ENCODE measurements at places on chromosomes 4 and X. TPM values are rescaled to one million over a fixed set of nuclear protein-coding genes. Genes with fewer than 3 reads are reported as not detected.

DNA sequence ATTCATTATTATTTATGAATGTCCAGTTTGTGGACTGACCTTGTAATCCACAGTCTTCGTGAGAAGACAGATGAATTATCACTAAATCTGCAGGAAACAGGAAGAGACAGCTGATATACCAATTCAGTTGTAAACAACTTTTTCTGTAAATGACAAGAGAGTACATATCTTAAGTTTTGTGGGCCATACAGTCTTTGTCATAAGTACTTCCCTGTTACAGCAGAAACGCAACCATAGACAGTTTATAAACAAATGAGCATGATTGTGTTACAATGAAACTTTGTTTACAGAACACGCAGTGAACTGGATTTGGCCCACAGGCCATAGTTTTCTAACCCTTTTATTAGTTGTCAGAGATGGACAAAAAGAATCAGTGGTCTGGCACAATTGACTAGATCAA lies 443.4 kb downstream of the PDGFC start:
- H3K36me3 ChIP-seq: no peaks in the 10 kb centered on the region
- no peak overlapping the region for H3K4me3 ChIP-seq
- H3K27me3 ChIP-seq: no peaks in the 10 kb centered on the region
- DNase-seq: no peak
- no peaks in the 10 kb centered on the region for H3K4me1 ChIP-seq

DNA sequence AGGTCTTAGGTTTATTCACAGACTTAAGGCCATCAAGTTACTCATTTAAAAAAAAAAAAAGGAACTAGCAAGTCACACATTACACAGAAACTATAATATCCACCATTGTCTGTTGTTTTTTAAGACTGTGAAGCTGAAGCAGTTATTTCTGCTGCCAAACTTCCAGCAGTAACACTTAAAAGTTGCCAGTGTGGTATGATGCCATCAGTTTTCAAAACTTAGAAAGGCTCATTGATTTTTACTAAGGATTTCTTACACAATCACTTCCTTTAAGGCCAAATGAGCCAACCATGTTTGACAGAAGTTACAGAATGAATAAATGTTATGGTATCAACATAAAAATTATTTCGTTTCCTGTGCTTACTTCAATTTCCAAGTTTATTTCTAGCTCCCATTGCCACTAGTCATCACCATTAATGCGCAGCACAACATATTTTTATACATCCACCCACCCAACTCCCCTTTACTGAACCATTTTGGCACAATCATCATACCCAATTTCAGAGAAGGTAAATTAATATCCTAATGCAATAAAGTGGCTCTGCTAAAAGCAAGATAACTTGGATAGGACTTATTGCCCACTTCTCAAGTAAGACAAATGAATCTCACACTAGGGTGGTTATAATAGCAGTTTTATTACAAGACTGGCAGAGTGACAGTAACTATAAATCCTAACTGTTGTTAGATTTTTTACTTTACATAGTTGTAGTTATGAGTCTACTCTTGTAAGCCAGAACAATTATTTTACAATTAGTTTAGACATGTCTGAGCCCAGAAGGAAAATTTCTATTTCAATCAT lies 13.1 kb downstream of the PDGFC start:
- peaks cover 10% of the 10 kb centered on the region for H3K4me1 ChIP-seq
- H3K36me3 ChIP-seq: no peaks in the 10 kb centered on the region
- H3K27ac ChIP-seq: no peak overlapping the region
- DNase-seq: no peak
- H3K27me3 ChIP-seq: no peaks in the 10 kb centered on the region

DNA sequence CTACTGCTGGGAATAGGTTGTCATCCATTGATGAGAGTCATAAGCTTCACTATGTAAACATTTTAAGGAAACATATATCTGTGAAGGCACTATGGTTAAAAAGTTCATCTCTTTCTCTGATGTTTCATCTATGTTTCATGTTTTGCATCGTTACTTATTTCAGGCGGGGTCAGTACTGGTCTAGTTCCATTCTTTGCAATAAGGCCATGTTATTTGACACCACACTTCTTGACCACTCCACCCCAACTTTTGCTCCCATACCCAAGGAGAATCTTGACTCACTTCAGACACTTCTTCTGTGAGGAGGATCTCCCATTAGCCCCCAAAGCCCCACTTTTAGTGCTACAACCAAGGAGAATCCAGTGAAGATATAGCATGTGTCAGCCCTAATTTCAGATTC lies 119.4 kb downstream of the GRIA3 start:
- no peaks in the 10 kb centered on the region for H3K36me3 ChIP-seq
- H3K4me1 ChIP-seq: no peaks in the 10 kb centered on the region
- no peak for DNase-seq
- H3K27me3 ChIP-seq: no peaks in the 10 kb centered on the region
- H3K27ac ChIP-seq: no peak overlapping the region

- no peak overlapping the region for H3K27ac ChIP-seq
- H3K27me3 ChIP-seq: no peaks in the 10 kb centered on the region
- no peaks in the 10 kb centered on the region for H3K4me1 ChIP-seq
- no peak for DNase-seq
These were observed 65.5 kb upstream of the FHDC1 start for GRCh38 chr4:152870606-152871005.

- H3K4me1 ChIP-seq: no peaks in the 10 kb centered on the region
- H3K4me3 ChIP-seq: peak overlapping the region; percentile 68
- no peaks in the 10 kb centered on the region for H3K36me3 ChIP-seq
- peak; percentile 44 for DNase-seq
These were observed 1.6 kb downstream of the NHS start for GRCh38 chrX:17376431-17377077.

GRCh38 chrX:149987613-149988012 lies 49.3 kb upstream of the EOLA2 start:
- H3K27ac ChIP-seq: no peak overlapping the region
- DNase-seq: no peak
- H3K36me3 ChIP-seq: no peaks in the 10 kb centered on the region
- no peaks in the 10 kb centered on the region for H3K4me1 ChIP-seq

GRCh38 chr4:128060121-128060698 lies 902 bp upstream of the LARP1B start:
- no peak for DNase-seq
- no peaks in the 10 kb centered on the region for H3K27me3 ChIP-seq
- peak overlapping the region; percentile 93 for H3K27ac ChIP-seq
- peaks cover 2% of the 10 kb centered on the region for H3K4me1 ChIP-seq

GRCh38 chr4:66052426-66052825 lies 382.1 kb upstream of the EPHA5 start:
- H3K4me1 ChIP-seq: no peaks in the 10 kb centered on the region
- H3K27ac ChIP-seq: no peak overlapping the region
- H3K27me3 ChIP-seq: no peaks in the 10 kb centered on the region
- no peaks in the 10 kb centered on the region for H3K36me3 ChIP-seq

GRCh38 chrX:48083212-48083611 lies 11.8 kb upstream of the ZNF630 start:
- DNase-seq: no peak
- no peak overlapping the region for H3K4me3 ChIP-seq
- H3K4me1 ChIP-seq: no peaks in the 10 kb centered on the region
- no peaks in the 10 kb centered on the region for H3K36me3 ChIP-seq
- H3K27ac ChIP-seq: no peak overlapping the region

GRCh38 chrX:68827848-68828624 lies 785 bp upstream of the EFNB1 start:
- no peaks in the 10 kb centered on the region for H3K4me1 ChIP-seq
- H3K36me3 ChIP-seq: no peaks in the 10 kb centered on the region
- H3K27ac ChIP-seq: peak overlapping the region; percentile 70
- DNase-seq: peak; percentile 94
- H3K27me3 ChIP-seq: no peaks in the 10 kb centered on the region

DNA sequence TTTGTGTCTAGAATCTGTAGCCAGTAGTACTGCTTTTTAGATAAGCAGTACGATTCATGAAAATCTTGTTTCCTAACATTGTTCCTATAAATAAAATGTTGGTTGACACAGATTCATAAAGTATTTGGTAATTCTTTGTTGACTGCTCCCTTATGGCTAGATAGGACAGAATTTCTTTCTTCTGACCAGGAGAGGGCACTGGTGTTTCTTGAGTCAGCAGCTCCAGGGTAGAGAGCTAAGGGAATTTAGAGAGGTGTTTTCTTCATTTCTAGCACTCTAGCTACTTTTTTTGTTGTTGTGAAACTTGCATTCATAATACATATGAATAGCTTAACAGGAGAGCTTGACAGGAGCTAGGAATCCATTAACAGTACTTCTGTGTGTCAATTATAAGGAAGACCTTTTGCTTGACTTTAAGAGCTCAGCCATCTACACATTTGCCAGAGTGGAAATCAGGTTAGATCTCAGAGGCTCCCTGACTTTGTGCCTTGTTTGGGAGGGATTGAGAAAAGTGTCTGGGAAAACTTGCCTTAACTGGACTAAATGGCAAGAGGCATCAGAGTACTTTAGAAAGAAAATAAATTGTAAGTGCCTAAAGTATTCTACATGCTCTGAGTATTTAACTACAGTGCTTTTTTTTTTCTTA lies 756.1 kb downstream of the SH3BGRL start:
- DNase-seq: peak; percentile 26
- no peaks in the 10 kb centered on the region for H3K36me3 ChIP-seq
- H3K4me1 ChIP-seq: no peaks in the 10 kb centered on the region
- H3K27ac ChIP-seq: no peak overlapping the region
- H3K4me3 ChIP-seq: no peak overlapping the region
- H3K27me3 ChIP-seq: no peaks in the 10 kb centered on the region

DNA sequence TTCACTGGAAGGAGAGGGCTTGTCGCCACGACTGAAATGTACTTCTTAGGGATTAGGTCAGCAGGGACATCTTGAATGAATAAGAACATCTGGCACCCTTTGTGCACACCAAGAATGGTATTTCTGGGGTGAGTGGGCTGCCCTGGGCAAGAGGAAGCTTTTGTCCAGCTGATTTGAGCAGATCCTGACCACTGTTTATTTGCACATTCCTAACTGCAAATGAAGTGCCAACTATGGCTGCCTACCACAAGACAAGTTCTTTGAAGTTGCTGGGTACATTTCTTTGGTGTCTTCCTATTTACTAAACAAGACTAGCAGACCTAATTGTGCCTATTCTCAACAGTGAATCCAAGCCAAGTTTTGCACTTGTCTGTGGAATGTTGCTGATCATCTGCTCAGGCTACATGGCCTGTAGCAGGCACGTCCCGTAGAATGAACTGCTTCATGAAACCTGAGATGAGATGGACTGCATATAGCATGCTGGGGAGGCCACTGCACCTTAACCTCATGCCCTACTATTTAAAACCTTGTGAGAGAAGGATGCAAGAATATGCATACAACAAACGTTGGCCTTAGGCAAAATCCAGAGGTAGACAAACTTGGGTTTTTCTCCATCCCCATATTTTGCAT lies 45.0 kb downstream of the PIR start:
- DNase-seq: no peak
- H3K4me3 ChIP-seq: no peak overlapping the region
- peaks cover 4% of the 10 kb centered on the region for H3K27me3 ChIP-seq
- H3K36me3 ChIP-seq: no peaks in the 10 kb centered on the region

GRCh38 chr4:95304898-95305297 lies 243.9 kb downstream of the UNC5C start:
- no peak overlapping the region for H3K27ac ChIP-seq
- H3K27me3 ChIP-seq: no peaks in the 10 kb centered on the region
- H3K36me3 ChIP-seq: no peaks in the 10 kb centered on the region
- no peak for DNase-seq
- no peaks in the 10 kb centered on the region for H3K4me1 ChIP-seq
- H3K4me3 ChIP-seq: no peak overlapping the region

GRCh38 chr4:83191026-83191425 lies 76.5 kb upstream of the PLAC8 start:
- H3K4me3 ChIP-seq: no peak overlapping the region
- H3K27ac ChIP-seq: no peak overlapping the region
- no peaks in the 10 kb centered on the region for H3K4me1 ChIP-seq
- no peaks in the 10 kb centered on the region for H3K36me3 ChIP-seq

- no peaks in the 10 kb centered on the region for H3K36me3 ChIP-seq
- no peak overlapping the region for H3K4me3 ChIP-seq
- DNase-seq: no peak
- no peaks in the 10 kb centered on the region for H3K27me3 ChIP-seq
- H3K27ac ChIP-seq: no peak overlapping the region
These were observed 8.7 kb upstream of the PPP3CA start for GRCh38 chr4:101355767-101356702.

- H3K27me3 ChIP-seq: no peaks in the 10 kb centered on the region
- H3K4me3 ChIP-seq: no peak overlapping the region
- no peaks in the 10 kb centered on the region for H3K4me1 ChIP-seq
- no peaks in the 10 kb centered on the region for H3K36me3 ChIP-seq
- H3K27ac ChIP-seq: no peak overlapping the region
- DNase-seq: no peak
These were observed 130.3 kb downstream of the DHRSX start for GRCh38 chrX:2370456-2370855.

DNA sequence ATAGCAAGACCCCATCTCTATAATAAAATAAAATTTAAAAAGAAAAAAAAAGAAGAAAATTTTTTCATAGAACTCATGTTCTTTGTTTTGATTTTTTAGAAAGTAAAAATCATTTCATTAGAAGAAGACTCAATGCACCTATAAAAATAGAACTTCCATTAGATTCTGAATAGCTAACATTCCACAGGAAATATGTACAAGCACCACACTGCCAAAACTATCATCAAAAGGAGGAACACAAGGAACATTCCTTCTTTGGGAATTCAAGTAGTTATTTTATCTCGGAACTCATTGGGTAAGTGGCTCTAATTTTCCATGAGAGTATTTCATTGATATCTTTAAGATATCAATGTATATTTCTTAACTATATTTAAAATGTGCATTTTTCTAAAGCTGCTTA lies 157.6 kb downstream of the CAMK2D start:
- H3K4me3 ChIP-seq: no peak overlapping the region
- no peaks in the 10 kb centered on the region for H3K27me3 ChIP-seq
- H3K36me3 ChIP-seq: no peaks in the 10 kb centered on the region
- no peak for DNase-seq
- no peaks in the 10 kb centered on the region for H3K4me1 ChIP-seq

GRCh38 chrX:18016941-18017340 lies 155.8 kb upstream of the RAI2 start:
- no peaks in the 10 kb centered on the region for H3K36me3 ChIP-seq
- H3K4me3 ChIP-seq: no peak overlapping the region
- DNase-seq: no peak
- H3K27me3 ChIP-seq: peaks cover 3% of the 10 kb centered on the region

GRCh38 chr4:86530183-86530582 lies 63.9 kb upstream of the PTPN13 start:
- H3K4me1 ChIP-seq: no peaks in the 10 kb centered on the region
- no peak overlapping the region for H3K4me3 ChIP-seq
- H3K27me3 ChIP-seq: no peaks in the 10 kb centered on the region
- no peak overlapping the region for H3K27ac ChIP-seq
- H3K36me3 ChIP-seq: no peaks in the 10 kb centered on the region

GRCh38 chrX:32877592-32877991 lies 333.8 kb downstream of the DMD start:
- H3K27ac ChIP-seq: no peak overlapping the region
- H3K4me1 ChIP-seq: no peaks in the 10 kb centered on the region
- H3K36me3 ChIP-seq: no peaks in the 10 kb centered on the region

The HDX gene
- total RNA-seq: 5.9 TPM

The ANKRD37 gene
- 13.0 TPM for total RNA-seq

The RPS6KA6 gene
- 12.1 TPM for total RNA-seq

The F8A3 gene
- 8.2 TPM for total RNA-seq

The DYNLT3 gene
- total RNA-seq: 30.7 TPM

The RRH gene
- total RNA-seq: 0.44 TPM

The CXCL13 gene
- total RNA-seq: 6.5 TPM

The NHSL2 gene
- total RNA-seq: 10.8 TPM

The PABPC1L2B gene
- not detected for total RNA-seq

The HSFX2 gene
- 0.79 TPM for total RNA-seq

The SLC6A8 gene
- 110 TPM for total RNA-seq

Measured in kidney (tissue), 22 donors.